ENCODE measurements at places on chromosomes 1 and 21.

GRCh38 chr1:156124557-156125483 lies 10.3 kb downstream of the LMNA start:
- no peak for DNase-seq

DNA sequence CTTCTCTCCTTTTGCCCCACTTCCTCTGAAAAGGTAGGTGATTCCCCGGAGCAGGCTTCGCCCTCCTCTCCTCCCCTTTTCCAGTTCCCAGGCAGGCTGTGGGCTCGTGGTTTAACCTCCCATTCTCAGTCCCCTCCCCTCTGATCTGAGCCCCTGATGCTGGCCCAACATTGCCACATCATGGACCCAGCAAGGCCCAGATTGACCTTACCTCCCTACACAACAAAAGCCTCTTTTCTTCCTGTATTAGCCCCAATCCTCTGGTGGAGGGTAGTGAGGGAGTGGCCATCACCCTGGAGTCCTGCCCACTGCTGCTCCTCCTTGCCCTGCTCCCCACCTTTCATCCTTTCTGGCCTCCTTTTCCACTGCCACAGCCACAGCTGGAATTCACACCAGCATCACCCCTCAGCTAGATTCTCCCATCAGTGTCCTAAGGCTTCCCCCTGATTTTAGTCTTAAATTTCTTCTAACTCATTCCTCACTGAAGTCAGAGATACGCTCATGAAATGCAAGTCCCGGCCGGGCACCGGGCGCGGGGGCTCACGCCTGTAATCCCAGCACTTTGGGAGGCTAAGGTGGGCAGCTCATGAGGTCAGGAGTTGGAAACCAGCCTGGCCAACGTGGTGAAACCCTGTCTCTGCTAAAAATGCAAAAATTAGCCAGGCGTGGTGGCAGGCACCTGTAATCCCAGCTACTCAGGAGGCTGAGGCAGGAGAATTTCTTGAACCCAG lies 7.0 kb upstream of the ZBTB48 start:
- DNase-seq = no peak

- DNase-seq = no peak
These were observed 25.5 kb downstream of the RGL1 start for GRCh38 chr1:183830389-183830788.

- DNase-seq = no peak
These were observed 100.8 kb downstream of the PBX1 start for GRCh38 chr1:164659621-164660411.

GRCh38 chr1:240149484-240150094 lies 57.9 kb downstream of the FMN2 start:
- DNase-seq = no peak

DNA sequence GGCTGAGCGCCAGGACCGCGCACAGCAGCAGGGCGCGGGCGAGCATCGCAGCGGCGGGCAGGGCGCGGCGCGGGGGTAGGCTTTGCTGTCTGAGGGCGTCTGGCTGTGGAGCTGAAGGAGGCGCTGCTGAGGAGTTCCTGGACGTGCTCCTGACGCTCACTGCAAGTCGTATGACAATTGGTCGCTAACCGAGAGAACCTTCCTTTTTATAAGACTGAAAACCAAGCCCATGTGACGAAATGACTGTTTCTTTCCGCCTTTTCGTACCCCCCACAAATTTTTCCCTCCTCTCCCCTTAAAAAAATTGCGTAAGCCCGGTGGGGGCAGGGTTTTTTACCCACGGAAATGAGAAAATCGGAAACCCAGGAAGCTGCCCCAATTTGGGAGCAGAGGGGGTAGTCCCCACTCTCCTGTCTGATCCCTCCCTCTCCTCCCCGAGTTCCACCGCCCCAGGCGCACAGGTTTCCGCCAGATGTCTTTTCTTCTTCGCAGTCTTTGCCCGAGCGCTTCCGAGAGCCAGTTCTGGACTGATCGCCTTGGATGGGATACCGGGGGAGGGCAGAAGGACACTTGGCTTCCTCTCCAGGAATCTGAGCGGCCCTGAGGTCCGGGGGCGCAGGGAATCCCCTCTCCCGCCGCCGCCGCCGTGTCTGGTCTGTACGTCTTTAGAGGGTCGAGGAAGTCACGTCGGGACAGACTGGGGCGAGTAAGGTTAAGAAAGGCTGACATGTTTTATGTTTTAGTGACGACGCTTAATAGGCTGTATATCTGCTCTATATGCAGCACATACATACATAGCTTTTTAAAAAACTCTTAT lies at the start of gene PTGS2:
Gene PTGS2 (minus strand): TSS at position 179 of the 817 bp plus-strand sequence. CDS start 133 bp downstream, at position 46.
- DNase-seq = no peak

DNA sequence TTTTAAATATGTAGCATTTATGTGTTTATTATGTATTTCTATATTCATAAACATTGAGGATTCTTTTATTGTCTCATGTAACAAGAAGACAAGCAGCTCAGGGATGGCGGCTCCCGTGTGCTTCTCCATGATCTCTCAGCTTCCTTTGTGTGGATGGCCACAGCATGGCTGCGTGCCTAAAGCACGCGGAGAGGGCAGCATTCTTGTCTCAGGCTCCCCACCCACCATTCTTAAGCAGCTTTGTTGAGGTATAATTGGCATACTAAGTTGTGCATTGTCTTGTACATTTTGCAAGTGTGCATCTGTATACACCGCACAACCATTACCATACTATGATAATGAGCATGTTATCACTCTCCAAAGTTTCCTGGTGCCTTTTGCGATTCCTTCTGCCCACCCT lies 81.6 kb downstream of the CAMTA1 start:
- no peak for DNase-seq

DNA sequence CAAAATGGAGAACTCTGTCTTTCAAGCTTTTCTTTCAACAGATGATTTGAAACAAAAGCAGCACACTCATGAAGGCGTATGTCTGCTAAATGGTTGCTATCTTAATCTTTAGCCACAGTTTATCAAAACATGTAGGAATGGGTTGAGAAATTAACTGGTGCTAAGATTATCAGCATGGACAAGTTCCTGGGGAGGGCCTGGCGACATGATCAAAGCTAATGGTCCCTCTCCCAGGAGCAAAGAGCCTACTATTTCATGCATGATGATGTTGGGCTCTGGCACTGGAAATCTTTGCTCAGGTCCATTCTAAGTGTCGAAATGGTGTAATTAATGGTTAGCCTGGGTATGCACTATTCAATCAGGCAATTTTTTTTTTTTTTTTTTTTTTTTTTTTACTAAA lies 91.7 kb downstream of the SLC45A1 start:
- no peak for DNase-seq

GRCh38 chr1:167043752-167044488 lies 46.3 kb downstream of the GPA33 start:
- DNase-seq = peak; percentile 27

- no peak for DNase-seq
These were observed 31.3 kb upstream of the B3GALT5 start for GRCh38 chr21:39581414-39581813.

DNA sequence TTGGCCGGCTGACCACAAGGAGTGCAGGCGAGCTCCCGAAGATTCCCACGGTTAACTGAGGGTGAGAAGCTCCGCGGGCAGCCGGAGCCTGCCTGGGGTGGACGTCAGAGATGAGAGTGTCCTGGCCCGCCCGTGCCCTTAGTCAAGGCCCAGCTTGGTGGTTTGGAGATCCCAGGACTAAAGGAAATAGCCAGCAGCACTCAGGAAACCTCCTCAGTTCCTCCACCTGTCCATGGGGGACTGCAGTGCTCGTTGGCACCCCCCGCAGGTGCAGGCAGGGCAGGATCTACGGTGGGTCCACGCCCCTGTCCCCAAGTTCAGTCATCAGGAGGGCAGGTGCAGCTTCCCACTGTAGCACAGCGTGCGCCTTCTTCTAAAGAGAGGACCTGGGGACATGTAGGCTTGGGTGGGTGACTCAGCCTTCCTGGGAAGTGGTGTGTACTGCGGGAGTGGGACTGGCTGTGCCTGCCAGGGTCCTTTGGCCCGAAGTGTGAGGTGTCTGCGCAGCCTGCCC lies 32.5 kb downstream of the SLX9 start:
- no peak for DNase-seq

GRCh38 chr1:59138402-59138801 lies 158.5 kb upstream of the FGGY start:
- DNase-seq = no peak

DNA sequence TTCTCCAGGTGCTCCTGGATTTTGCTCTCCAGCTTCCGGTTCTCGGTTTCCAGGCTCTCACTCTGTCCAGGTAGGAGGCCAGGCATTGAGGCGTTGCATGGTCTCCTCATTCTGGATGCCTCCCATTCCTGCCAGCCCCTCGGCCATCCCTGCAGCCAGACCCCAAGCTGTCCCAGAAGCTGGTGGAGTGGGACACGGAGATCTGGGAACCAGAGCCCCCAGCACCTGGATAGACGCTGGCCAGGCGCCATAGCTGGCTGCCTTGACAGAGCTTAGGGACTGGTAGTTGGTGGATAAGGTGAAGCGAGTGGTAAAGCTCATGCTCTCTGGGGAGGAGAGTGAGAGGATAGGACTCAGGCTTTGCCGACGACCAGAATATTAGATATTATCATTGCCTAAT lies 29.6 kb downstream of the RAP1A start:
- DNase-seq = no peak

GRCh38 chr1:38852780-38853179 lies 6.8 kb downstream of the RRAGC start:
- no peak for DNase-seq

DNA sequence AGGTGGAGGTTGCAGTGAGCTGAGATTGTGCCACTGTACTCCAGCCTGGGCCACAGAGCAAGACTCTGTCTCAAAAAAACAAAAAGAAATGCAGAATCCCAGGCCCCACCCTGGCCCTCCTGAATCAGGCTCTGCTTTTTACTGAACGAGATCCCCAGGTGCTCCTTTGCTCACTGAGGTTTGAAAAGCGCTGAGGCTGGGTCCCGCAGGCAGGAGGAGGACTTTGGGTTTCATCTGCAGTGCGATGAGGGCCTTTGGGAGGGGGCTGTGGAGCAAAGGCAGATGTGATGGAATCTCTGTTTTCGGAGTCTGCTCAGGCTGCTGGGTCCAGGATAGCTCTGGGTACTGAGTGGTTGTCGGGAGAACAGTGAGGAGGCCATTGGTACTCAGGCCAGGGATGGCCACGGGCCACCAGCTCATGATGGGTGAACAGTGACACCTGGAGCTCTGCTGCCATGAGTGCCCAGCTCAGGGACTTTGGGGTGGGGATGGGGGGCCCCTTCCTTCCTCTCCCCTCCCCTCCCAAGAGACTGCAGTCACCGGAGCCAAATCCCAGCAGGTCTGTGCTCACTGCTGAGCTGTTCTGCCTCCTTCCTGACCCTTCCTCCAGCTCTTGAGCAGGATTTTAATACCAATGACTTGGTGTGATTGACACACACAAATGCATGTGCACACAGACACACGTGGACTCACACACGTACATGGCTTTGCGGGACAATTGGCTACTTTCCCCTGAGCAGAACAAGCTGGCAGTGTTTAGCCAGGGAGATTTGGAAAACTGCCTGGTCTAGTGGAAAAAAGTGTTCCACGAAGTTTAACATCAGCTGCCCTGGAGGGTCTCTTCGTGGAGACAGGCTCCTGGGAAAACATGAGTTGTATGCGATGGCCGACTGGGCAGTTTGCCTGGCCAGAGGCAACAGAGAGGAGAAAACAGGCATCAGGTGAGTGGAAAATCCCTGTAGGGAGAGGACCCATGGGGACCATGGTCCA lies 3.6 kb upstream of the DHRS3 start:
- no peak for DNase-seq

DNA sequence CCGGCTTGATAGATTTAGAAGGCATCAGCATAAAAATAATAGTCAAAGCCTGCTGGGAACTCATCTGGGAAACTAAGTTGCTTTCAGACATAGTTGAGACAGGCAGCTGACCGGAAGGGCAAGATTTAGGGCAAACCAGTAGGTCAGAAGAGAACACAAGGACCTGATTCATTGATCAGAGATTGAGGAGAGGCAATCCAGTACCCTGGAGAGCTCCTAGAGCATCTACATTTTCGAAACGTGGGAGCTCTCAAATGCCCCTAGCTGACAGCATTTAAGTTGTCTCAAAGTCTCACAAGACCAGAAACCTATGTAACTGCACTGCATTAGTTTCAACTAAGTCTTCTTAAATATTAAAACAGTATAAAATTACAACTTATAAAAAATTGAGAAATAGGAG lies 22.9 kb upstream of the MTF2 start:
- no peak for DNase-seq

GRCh38 chr1:180743868-180744267 lies 112.0 kb downstream of the XPR1 start:
- DNase-seq = no peak

DNA sequence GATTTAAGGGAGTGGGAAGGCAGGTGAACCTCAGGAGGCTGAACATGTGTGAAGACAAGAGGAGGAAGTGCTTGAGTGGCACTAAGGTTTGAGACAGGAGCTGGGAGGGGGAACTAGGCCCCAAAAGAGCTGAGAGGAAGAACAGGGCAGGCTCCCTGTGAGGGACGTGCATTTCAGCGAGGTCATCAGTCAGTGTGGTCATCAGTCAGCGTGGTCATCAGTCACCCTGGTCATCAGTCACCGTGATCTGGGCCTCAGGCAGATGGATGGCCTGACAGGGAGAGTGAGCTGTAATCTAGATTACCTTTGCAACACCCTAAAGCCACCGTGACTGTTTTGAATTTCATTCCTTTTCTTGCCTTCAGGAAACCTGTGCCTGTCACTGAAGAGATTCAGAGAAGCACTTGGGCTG lies 29.1 kb downstream of the VTCN1 start:
- no peak for DNase-seq

GRCh38 chr1:9184749-9185148 lies 49.8 kb upstream of the H6PD start:
- DNase-seq = no peak

DNA sequence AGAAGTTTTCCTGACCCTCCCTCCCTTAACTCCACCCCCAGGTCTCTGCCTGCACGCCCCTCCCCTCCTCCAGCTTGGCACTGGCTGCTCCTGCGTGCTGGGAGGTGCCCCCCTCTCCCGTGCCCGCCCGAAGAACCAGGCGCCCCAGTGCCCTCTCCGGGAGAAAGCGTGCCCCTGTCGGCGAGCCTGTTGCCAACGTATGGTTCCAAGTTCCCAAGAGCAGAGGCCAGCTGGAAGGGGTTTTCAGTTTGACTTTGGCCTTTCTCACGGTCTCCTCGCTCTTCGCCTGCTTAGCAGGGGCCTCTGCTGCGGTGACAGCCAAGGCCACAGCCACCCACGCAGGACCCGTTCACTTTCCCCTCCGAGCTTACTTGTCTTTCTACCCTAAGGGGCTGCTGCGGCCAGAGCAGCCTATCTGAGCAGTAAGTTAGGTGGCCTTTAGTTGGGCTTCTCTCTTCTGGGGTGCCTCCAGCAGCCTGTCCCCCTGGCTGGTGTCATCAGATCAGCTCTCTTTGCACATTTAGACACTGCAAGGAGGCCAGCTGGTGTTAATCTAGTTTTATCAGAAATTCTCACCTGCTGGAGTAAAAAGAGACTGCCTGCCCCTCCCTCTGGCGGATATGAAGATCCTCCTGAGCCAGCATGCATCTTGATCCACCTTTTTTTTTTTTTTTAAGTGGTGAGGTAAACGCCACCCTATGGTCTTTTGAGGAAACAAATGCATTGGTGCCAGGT lies 1.5 kb downstream of the STUM start:
- DNase-seq = no peak

- no peak for DNase-seq
These were observed 25.0 kb upstream of the CBR3 start for GRCh38 chr21:36109868-36110267.
